WTC11 (cell line): ENCODE measurements at places on chromosomes 6 and 20.
A peak's percentile ranks its signal among the peaks of the same experiment; 100 is the strongest.

GRCh38 chr6:31794294-31794865 lies 1.2 kb downstream of the VARS1 start:
- no peak for DNase-seq
- H3K4me3 ChIP-seq, result peak overlapping the region; percentile 99
- H3K27me3 ChIP-seq, result no peaks in the 10 kb centered on the region
- H3K27ac ChIP-seq, result peak overlapping the region; percentile 8
- H3K4me1 ChIP-seq, result peaks cover 9% of the 10 kb centered on the region
- peaks cover 29% of the 10 kb centered on the region for H3K36me3 ChIP-seq

- no peaks in the 10 kb centered on the region for H3K36me3 ChIP-seq
- H3K4me1 ChIP-seq, result peaks cover 15% of the 10 kb centered on the region
- H3K27ac ChIP-seq, result no peak overlapping the region
- H3K4me3 ChIP-seq, result no peak overlapping the region
Observed at GRCh38 chr20:41308290-41308711, 9.2 kb downstream of the ZHX3 start.

DNA sequence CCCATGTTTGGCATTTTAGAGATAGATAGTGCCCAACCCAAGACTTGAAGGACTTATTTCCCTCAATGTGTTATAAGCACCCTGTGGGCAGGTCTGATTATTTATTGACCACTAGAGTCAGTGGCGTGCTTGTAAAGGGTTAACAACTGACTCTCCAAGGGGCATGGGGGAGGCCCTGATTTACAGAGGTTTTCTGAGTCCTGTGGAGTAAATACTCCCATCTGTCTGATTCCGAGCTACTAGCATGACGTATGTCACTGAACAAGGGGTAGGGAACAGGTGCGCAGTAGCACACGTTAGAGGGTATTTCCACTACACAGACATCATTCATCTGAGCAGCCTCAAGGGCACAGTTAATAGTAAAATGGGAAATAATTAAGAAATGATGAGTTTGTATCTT lies 17.4 kb upstream of the TRAM2 start:
- H3K4me3 ChIP-seq, result no peak overlapping the region
- no peaks in the 10 kb centered on the region for H3K36me3 ChIP-seq
- H3K4me1 ChIP-seq, result peaks cover 25% of the 10 kb centered on the region
- DNase-seq, result no peak
- H3K27me3 ChIP-seq, result no peaks in the 10 kb centered on the region

DNA sequence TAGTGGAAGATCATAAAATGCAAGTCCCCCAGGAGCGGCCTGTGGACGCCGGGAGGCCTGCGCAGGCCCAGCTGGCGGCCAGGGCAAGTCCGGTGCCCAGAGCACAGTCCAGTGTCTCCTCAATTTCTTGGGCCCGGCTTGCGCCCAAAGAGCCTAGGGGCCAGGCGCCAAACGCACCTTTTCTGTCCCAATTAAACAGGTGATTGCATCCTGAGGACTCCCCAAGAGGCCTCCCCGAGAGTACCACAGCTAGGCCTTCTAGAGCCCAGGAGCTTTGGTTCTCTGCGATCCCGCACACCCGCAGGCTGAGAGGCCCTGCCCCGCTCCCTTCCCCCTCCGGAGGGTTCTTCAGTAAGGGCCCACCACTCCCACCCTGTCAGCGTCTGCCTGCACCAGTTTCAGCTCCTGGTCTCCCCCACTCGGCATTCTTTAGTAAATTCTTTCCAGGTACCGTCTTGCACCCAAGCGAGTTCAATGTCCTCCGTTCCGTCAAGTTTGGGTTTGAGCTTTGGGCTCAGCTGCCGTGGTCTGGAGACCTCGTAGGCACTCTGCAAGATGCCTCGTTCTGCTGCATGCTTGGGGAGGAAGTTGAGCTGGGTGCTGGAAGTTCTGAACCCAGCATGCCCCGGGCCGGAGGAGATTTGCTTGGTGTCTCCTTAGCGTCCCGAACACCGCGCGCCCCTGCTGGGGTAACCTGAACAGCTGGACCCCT lies 3.9 kb upstream of the NKX2-2 start:
- peaks cover 53% of the 10 kb centered on the region for H3K4me1 ChIP-seq
- no peak overlapping the region for H3K27ac ChIP-seq
- DNase-seq, result peak; percentile 38
- peaks cover 90% of the 10 kb centered on the region for H3K27me3 ChIP-seq

- no peak for DNase-seq
- no peak overlapping the region for H3K27ac ChIP-seq
- no peaks in the 10 kb centered on the region for H3K27me3 ChIP-seq
- peaks cover 7% of the 10 kb centered on the region for H3K4me1 ChIP-seq
- H3K4me3 ChIP-seq, result no peak overlapping the region
Observed at GRCh38 chr6:91267246-91267645, 680.4 kb upstream of the MAP3K7 start.

DNA sequence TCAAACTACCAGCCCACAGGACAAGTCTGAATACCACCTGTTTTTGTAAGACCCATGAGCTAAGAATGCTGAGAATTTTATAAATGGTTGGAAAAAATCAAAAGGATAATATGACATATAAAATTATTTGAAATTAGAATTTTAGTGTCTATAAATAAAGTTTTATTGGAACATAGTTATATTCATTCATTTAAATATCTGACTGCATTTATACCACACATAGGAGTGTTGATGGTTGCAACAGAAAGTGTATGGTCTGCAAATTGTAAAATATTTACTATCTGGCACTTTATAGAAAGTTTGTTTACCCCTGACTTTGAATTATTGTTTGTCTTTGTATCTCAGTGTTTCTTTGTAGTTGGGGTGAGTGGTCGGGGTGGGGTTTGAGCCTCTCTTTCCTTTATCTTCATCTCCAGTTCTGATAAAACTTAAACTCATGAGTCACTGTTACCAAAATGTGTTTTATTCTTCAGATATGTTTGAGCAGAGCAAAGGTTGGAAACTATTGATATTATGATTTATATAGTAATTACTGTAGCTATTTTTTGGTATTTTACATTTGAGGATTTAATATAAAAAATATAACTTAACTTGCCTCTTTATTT lies 55.5 kb downstream of the CD2AP start:
- no peak overlapping the region for H3K4me3 ChIP-seq
- peaks cover 18% of the 10 kb centered on the region for H3K36me3 ChIP-seq
- H3K4me1 ChIP-seq, result peaks cover 19% of the 10 kb centered on the region
- H3K27ac ChIP-seq, result peak overlapping the region; percentile 96
- no peak for DNase-seq

DNA sequence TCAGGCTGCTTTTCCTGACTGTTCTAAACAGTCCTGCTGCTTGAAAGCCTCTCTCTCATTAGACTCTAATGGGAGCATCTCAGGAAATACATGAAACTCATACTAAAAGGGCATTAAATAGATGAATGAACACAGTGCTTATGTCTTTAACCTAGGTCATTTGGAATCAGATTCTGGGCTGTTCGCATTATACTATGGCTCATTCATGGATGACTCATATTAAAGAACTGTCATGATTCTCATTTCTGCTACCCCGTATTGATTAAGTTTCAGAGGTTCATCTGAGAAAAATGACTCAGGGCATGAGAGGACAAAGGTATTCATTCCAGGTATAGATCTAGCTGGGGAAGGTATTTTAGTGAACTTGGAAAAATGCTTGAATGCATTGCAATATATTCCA lies 335.5 kb downstream of the GJA1 start:
- no peak for DNase-seq
- no peak overlapping the region for H3K27ac ChIP-seq
- no peak overlapping the region for H3K4me3 ChIP-seq
- no peaks in the 10 kb centered on the region for H3K36me3 ChIP-seq

- H3K27me3 ChIP-seq, result peaks cover 11% of the 10 kb centered on the region
- DNase-seq, result no peak
- H3K27ac ChIP-seq, result no peak overlapping the region
Observed at GRCh38 chr6:149897015-149897697, 757 bp downstream of the RAET1E start.

DNA sequence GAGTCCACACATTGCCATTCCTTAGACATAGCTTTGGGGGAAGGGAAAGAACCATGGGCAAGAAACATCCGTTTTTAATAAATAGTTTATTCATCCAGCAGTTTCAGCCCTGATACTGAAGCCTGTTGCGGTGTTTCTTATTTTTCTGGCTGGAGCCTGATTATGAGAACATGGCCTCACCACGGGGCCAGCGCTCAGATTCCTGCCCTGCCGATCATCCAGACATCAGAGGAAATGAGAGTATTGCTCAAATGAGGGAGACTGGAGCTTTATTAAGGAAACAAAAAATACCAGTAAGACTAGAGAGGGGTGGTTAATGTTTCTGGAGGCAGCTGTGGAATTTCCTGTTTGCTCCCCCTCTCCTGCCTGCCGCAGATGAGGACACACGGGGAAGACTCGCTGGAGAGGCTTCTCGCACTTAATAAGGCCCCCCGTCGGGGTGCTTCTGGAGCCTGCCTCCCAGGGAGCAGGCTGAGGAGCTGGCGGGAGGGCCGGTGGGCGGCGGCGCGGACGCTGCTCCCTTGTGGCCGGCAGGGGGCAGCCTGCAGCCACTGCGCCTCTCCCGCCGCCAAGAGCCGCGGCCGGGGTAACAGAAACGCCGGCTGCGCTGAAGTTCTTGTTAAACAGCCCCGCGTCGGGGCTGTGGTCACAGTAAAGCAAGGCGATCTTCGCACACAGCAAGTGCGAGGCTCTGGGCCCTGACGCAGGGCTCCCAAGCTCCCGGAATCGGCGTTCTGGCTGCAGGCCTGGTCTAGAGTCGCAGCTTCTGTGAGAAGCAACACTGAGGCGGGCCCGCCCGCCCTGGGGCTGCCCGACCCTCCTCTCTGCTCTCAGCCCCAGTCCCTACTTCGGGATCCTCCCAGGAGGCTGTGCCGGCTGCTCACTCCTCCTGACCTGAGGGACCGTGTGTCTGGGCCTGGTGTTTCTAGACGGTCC lies 17.5 kb downstream of the LEMD2 start:
- peaks cover 32% of the 10 kb centered on the region for H3K4me1 ChIP-seq
- H3K36me3 ChIP-seq, result peaks cover 32% of the 10 kb centered on the region
- H3K4me3 ChIP-seq, result 0 out of 2 replicates have a peak overlapping the region, but pooled peaks have one; percentile 6
- DNase-seq, result peak; percentile 86
- no peaks in the 10 kb centered on the region for H3K27me3 ChIP-seq

GRCh38 chr6:36542041-36542440 lies 5.2 kb downstream of the STK38 start:
- H3K4me3 ChIP-seq, result no peak overlapping the region
- DNase-seq, result no peak
- peaks cover 40% of the 10 kb centered on the region for H3K36me3 ChIP-seq
- H3K27ac ChIP-seq, result no peak overlapping the region
- no peaks in the 10 kb centered on the region for H3K27me3 ChIP-seq

DNA sequence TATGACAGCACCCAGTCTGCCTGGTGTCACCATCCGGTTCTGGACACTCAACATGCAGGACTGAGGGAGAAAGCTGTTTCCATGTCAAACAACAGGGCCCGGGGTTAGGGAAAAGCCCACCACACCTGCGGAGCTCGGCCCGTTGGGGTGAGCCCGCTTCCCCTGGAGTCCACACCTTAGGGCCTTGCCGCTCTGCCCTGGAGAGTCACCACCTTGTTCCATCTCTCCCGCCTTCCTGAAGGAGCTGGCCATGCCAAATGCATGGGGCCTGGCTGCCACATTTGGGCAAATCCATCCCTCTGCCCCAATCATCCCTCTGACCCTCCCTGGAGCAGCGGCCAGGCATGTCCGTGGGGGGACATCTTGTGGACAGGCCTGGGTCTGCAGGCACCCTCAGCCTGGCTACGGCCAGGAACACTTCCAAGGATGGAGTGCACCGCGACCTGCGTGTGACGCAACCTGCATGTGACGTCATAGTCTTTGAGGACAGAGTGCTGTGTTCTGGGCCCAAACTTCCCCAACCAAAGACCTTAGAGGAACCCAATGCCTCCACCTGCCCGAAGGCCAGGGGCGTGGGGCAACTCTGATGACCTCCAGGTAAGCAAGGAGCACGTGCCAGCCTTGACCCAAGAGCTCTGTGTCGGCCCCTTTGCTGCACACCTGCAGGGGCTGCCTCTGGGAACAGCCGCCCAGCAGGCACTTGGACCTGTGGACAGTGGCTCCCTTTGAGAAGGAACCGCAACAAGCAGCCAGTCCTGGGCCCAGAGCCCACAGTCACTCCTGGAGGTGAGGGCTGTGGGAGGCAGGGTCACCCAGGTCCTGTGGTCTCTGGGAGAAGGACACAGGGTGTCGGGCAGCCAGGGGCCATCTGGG lies 1.7 kb downstream of the CABLES2 start:
- H3K36me3 ChIP-seq, result no peaks in the 10 kb centered on the region
- H3K4me3 ChIP-seq, result peak overlapping the region; percentile 57
- peak overlapping the region; percentile 72 for H3K27ac ChIP-seq
- peaks cover 5% of the 10 kb centered on the region for H3K27me3 ChIP-seq
- peak; percentile 68 for DNase-seq
- H3K4me1 ChIP-seq, result peaks cover 15% of the 10 kb centered on the region

DNA sequence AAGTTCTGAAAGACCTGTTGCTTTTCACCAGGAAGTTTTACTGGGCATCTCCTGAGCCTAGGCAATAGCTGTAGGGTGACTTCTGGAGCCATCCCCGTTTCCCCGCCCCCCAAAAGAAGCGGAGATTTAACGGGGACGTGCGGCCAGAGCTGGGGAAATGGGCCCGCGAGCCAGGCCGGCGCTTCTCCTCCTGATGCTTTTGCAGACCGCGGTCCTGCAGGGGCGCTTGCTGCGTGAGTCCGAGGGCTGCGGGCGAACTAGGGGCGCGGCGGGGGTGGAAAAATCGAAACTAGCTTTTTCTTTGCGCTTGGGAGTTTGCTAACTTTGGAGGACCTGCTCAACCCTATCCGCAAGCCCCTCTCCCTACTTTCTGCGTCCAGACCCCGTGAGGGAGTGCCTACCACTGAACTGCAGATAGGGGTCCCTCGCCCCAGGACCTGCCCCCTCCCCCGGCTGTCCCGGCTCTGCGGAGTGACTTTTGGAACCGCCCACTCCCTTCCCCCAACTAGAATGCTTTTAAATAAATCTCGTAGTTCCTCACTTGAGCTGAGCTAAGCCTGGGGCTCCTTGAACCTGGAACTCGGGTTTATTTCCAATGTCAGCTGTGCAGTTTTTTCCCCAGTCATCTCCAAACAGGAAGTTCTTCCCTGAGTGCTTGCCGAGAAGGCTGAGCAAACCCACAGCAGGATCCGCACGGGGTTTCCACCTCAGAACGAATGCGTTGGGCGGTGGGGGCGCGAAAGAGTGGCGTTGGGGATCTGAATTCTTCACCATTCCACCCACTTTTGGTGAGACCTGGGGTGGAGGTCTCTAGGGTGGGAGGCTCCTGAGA lies at the start of gene HFE:
TSS of gene HFE (plus strand) at position 146 of the 832 bp plus-strand sequence. CDS start at position 158, 12 bp downstream.
- peak within 1 kb of the TSS; percentile 88 for H3K27ac ChIP-seq
- H3K4me3 ChIP-seq, result peak within 1 kb of the TSS; percentile 85
- H3K27me3 ChIP-seq, result peaks cover 2% of the 10 kb centered on the region; the same call in 1 of the 2 replicates
- H3K4me1 ChIP-seq, result peaks cover 20% of the 10 kb centered on the region

- no peak overlapping the region for H3K4me3 ChIP-seq
- H3K4me1 ChIP-seq, result no peaks in the 10 kb centered on the region
- no peak overlapping the region for H3K27ac ChIP-seq
Observed at GRCh38 chr6:77548662-77549366, 85.5 kb upstream of the HTR1B start.
